ENCODE measurements at places on chromosomes 12 and 14.

DNA sequence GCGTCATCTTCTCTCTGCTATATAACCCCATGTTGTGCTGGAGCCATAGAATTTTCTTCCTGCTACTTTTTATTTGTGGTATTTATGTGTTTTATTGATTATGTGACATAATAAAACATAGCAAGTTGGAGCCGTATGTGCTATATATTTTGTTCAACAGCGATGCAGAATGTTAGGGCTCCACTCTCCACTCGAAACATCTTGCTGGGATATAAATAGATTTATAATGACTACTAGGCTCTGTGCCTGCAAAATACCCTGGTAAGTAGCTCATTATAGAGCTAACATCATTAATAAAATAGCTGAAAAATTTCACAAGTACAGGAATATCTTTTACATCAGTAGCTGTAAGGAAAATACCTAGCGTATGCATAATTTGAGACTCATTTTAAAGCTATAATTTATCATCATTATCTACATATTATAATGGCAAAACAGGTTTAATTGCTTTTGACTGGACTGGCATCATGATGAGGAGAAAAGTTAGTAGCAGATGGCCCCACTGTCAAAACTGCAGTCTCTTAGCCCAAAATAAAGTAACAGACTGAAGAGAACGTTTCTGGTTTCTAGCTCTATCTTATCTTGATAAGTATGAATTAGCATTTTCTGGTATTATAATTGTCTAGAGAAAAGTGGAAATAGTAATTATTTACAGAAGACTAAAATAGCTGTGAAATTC is 263.0 kb downstream of the NEDD1 start:
- DNase-seq = no peak

- no peak for DNase-seq
Observed at GRCh38 chr12:71972441-71973074, 33.9 kb downstream of the TPH2 start.

DNA sequence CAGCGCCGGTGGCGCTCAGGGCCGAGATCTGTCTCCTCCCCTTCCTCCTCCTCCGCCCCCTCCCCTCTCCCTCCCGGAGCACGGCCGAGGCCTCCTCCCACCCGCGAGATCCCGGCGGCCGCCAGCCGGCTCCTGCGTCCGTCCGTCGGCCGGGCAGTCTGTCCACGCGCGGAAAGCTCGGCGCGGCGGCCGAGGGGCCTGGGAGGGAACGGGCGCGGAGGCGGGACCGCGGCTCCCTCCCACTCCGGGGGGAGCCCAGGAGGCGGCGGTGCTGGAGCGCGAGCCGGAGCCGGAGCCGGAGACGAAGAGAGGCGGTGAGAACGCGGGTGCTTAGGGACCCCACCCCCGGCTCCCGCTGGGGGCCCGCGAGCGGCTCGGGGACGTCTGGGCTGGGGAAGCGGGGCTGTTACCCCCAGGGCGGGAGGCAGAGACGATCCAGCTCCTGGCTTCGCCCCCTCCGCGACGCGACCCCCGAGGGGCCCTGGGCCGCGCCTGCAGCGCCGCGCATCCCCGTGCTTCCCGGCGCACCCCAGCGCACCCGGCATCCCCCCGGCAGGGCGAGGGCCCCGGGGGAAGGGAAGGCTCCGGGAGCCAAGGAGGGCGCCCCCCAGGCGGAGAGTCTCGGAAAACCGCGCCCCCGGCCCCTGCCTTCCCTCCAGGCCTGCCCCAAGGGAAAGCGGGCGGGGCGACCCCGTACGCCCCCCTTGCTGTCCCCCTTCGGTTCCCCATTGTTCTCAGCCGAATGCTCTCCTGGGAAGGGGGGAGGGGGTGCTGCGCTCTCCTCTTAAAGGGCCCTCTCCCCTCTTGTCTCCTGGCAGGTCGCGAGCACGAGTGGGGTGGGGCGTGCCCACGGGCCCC is at the start of gene DTX1:
Gene DTX1, plus strand, starts transcription at position 100 of the 858 bp plus-strand sequence. CDS start 1,463 bp downstream, outside the sequence.
- peak; percentile 13 for DNase-seq

GRCh38 chr12:109981311-109981710 is 14.9 kb downstream of the GIT2 start:
- no peak for DNase-seq

DNA sequence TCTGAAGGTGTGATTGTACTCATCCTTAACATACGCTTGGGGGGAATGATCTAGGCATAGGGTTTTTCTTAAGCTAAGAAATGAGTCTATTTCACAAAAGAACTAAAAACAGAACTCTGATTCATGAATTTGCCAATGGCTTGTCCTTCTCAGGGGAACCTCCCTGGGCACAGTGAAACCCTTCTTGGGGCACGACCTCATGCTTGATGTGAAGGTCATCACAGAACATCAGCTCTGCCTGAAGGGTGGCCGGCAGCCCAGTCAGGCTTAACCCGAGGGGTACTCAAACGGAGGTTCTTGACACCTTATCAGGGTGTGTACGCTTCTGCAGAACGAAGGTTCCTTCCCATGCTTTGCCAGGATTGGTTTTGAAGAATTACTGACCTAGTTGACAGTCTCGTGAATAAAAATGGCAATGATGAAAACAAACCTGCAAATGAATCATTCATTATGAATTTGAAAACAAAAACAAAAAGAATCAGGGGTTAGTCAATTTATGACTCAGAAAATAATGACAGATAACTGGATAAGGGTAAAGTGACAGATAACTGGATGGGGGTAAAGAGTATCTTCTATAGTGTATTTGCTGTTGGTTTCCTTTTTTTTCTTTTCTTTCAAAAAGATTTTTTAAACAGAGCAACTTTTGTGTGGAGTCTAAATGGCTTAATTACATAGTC is 86.4 kb downstream of the GALNT8 start:
- no peak for DNase-seq

All from NT2/D1 (cell line).